ENCODE measurements at places on chromosomes 4 and X.

GRCh38 chrX:139002319-139002718 lies 290.8 kb upstream of the FGF13 start:
- no peak for DNase-seq

GRCh38 chr4:5500165-5500564 lies 208.2 kb downstream of the EVC2 start:
- no peak for DNase-seq

DNA sequence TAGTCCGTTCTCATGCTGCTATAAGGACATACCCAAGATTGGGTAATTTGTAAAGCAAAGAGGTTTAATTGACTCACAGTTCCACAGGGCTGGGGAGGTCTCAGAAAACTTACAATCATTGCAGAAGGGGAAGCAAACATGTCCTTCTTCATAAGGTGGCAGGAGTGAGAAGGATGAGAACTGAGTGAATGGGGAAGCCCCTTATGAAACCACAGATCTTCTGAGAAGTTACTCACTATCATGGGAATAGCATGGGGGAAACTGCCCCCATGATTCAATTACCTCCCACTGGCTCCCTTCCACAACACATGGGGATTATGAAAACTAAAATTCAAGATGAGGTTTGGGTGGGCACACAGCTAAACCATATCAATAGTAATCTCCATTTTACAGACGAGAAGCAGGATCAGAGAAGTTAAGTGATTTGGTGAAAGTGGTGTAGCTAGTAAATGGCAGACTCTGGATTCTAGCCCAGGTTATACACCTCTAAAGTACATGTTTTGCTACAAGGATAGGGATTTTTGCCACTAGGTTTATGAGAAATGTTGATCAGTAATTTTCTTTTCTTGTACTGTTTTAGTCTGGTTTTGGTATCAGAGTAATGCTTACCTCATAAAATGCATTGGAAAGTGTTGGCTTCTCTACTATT lies 47.3 kb upstream of the C1GALT1C1 start:
- DNase-seq = peak; percentile 27

GRCh38 chr4:83618431-83618830 lies 82.5 kb downstream of the GPAT3 start:
- no peak for DNase-seq

DNA sequence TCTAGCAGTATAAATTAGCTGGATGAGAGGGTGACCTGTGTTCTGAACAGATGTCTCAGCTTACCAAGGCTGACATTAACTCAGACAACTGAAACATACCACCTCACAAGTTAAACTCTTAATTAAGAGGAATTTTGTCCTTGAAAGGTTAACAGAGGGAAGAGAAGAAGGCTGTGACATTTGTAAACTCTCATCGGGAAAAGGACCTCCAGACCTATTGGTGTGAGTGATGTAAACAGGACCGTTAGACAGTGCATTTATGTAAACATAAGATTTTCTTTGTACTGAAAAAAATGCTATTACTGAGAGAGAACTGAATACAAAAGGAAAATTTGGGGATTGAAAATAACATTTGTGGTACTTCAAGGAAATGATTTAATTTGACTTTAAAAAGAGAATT lies 308.4 kb upstream of the DIAPH2 start:
- no peak for DNase-seq

GRCh38 chr4:110122201-110122600 lies 76.2 kb downstream of the ELOVL6 start:
- no peak for DNase-seq

- DNase-seq = no peak
Observed at GRCh38 chrX:18886005-18886343, 97.9 kb downstream of the PHKA2 start.

GRCh38 chr4:25157081-25157480 lies 3.2 kb downstream of the SEPSECS start:
- DNase-seq = no peak

- no peak for DNase-seq
Observed at GRCh38 chr4:25608644-25609043, 47.0 kb upstream of the SLC34A2 start.

DNA sequence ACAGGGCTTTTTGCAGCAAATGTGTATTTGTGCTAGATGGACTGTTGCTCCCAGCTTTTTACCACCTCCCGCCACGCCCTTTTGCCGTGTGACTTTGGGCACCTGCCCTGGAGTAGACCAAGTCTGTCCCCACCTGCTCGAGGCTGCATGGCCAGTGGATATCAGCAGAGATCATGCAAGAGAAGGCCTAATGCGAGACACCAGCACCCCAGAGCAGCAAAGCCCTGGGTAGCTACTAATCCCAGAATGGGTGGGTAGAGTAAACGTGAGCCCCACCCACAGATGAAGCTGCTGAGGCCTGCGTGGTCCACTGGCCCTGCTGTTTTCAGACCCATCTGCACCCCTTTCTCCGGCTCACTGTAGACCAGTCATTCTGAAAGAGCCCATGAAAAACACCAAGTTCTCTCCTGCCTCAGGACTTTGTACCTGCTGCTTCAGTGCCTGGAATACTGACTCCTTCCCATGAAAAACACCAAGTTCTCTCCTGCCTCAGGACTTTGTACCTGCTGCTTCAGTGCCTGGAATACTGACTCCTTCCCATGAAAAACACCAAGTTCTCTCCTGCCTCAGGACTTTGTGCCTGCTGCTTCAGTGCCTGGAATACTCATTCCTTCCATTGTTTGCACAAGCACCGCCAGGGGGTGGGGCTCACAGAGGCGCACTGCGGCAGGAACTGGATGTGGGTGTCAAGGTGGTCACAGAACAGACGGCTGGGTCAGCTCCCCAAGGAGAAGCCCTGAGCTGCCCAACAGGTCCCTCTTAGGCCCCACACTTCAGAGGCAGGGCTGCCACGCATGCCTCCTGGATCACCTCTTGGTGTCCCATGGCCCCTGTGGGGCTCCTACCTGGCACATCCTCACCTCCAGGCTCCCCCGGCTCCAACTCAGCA lies 5.1 kb upstream of the TNIP2 start:
- DNase-seq = no peak

DNA sequence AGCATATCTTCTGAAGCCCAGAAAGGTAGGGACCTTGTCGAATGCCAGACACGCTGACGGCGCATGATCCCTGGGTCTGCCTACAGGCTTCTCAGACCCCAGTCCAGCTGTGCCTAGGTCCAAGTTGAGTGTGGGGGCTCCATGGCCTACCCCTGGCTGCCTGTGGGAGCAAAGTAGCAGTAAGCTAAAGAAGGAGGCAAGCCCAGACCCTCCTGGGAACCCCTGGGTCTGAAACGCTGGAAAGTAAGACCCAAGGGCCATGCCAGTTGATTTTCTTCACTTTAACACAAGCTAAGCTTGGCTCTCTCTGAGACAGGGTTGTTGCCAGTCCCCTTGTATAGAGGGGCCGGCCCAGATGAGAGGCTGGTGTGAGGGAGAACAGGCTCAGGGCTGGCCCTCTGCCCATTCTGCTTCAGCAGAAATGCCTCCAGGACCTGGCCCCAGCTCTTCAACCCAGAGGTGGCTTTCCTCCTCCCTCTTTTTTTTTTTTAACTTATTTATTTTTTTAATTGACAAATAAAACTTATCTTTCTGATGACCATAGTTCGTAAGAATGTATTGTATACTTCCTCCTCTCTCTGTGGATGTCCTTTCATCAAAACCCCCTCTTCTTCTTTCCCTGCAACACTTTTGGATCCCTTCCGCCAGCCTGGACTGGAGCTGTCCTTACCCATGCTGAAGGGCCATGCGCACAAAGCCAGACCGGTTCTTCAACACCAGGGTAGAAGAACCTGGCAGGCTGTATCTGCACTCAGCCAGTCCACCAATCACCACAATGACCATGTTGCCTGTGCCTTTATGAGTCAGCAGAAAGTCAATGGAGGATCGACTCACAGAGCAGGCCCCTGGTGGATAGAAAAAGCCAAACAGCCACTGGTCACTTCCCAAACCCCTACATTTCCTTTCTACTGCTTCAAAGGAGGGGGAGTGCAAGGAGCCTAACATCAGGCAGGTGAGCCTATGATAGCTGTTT lies 7.1 kb downstream of the AWAT2 start:
- DNase-seq = no peak
